ENCODE measurements at places on chromosomes 13 and 19.
A peak's percentile ranks its signal among the peaks of the same experiment; 100 is the strongest.

GRCh38 chr19:36916991-36917390 lies 859 bp downstream of the ZNF568 start:
- DNase-seq: no peak

- DNase-seq: no peak
These were observed 550.5 kb downstream of the IRS2 start for GRCh38 chr13:109235901-109236300.

DNA sequence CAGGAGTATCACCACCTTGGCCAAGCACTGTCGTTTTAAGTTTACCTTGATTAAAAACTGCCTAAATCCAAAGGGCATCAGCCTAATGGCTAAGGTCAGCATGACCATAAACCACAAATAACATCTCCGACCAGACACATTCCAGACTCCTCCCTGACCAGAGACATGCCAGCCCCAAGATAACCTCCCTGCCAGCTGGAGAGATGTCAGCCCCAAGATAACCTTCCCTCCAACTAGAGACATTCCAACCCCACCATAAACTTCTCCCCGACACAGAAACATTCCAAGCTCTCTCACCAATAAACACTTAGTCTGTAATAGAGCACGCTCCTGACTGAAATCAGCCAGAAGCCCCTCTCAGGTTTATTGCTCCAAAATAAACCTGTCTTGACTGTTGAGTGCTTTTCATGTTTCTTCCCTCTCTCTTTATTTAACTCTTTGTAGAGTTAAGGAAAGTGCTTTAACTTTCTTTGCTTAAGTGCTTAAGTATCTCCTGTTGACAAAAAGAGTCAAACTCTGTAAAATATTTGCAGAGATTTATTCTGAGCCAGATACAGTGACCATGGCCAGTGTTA lies 36.5 kb downstream of the WDR87 start:
- DNase-seq: no peak

DNA sequence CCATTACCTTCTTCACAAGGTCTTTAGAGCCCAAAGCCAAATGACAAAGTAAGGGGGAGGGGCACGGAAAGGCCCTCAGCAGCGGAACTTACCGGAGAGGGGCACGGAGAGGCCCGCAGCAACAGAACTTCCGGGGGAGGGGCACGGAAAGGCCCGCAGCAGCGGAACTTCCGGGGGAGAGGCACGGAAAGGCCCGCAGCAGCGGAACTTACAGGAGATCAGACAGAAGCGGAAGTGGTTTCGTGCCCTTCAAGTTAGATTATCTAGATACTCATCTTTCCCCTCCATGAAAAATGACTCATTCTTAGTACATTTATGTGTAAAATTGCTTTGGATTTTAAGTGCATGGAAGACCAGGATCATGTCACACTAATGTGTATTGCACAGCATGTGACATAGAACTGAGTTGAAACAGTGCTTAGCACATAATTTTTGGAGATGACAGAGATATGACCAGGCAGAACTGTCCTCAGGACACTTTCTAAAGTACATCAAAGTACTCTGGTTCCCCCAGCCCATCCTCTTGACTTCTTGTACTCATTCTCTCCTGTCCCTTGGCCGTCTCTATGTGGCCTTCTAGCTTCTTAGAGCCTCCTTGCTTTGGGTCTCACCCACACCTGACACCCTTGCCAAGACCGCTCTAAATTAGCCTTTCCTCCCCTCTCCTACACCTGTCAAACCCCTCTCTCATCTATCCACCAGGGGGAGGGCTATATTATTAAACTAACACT lies 25.7 kb upstream of the TPTE2 start:
- DNase-seq: peak; percentile 53

GRCh38 chr13:23709536-23709935 lies 139.3 kb downstream of the TNFRSF19 start:
- no peak for DNase-seq

- no peak for DNase-seq
These were observed 75.4 kb upstream of the ZNF30 start for GRCh38 chr19:34851277-34851804.

Data from T follicular helper cell (primary cell).